ENCODE measurements at places on chromosomes 7 and 10.

DNA sequence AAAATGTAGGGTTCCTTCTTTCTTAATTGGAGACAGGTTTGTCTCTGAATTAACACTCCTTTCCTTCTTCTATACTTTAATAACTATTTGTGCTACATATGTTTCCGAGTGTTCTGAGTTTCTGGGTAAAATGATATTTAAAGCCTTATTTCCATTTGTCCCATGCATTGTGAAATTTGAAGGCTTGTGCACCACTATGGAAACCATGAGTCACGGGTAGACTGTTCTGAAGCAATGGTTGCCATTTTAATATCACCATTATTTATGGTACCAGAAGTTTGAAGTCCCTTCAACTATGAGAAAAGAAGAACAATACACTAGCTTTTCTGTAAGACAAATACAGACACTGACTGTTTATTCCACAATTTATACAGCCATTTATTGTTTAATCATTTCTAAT is 44.7 kb upstream of the ZEB1 start:
- no peak for DNase-seq

DNA sequence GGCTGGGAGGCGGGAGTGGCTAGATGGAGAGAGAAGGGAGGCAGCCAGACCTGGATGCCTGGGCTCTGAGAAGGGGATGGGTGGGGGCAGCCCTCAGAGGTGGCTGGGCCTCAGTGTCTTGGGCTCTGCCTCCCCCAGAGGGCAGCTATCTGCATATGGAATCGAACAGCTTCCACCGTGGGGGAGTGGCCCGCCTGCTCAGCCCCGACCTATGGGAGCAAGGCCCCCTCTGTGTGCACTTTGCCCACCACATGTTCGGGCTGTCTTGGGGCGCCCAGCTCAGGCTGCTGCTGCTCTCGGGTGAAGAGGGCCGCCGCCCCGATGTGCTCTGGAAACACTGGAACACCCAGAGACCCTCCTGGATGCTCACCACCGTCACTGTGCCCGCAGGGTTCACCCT is 3.3 kb downstream of the ZAN start:
- DNase-seq, result no peak

DNA sequence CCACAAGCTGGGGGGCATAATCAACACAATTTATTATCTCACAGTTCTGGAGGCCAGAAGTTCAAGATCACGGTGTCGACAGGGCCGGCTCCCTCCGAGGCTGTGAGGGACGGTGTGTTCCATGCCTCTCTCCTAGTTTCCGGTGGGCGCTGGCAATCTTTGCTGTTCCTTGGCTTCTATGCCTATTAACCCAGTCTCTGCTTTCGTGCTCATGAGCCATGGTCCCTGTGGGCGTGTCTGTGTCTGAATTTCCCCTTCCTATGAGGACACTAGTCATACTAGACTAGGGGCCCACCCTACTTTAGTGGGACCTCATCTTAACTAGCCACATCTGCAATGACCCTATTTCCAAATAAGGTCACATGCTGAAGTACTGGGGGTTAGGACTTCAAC is 29.4 kb downstream of the HIPK2 start:
- no peak for DNase-seq

DNA sequence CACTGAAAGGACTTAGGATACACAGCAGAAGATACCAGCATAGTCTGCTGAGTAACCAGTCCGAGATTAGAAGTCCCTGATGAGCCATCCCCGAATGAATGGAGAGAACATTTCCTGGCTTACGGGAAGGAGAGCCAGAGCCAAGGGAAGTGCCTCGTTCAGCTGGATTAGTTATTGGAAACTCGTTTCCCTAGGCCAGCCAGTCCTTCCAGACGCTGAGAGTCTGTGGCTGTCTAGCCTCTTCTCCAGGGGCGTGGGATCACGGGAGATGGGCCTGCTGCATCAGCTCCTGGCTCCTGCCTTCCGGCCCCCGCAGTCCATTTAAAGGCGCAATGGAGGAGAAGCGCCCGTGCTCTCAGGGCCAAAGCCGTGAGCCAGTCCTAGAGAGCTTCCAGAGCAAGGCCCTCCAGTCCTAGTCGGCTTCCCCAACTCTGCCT is 712.8 kb downstream of the PARD3 start:
- DNase-seq, result no peak

- DNase-seq, result no peak
Measured at GRCh38 chr7:139774376-139774775, 3.4 kb downstream of the HIPK2 start.

- DNase-seq, result no peak
Measured at GRCh38 chr7:55026086-55026790, 7.4 kb downstream of the EGFR start.

DNA sequence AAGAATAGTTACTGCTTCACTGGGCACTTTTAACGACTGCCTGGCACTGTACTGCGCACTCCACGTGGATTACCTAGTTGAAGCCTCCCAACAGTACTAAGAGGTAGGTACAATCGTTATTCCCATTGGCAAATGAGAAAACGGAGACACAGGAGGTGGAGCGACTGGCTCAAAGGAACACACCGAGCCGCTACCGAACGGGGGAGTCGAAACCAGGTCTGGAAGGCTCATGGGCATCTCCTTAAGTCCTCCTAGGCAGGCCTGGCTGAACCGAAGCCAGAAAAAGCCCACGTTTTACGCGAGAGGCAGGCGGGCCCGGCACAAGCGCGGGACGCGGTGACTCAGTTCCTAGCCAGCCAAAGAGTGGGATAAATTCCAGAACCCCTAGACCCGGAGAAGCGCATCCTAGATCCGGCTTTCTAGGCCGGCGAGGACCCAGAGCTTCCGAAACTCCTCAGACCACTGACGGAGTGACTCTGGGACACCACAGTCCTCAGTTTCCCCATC is 472 bp downstream of the PDAP1 start:
- no peak for DNase-seq

- no peak for DNase-seq
Measured at GRCh38 chr7:139854124-139854511, 25.1 kb downstream of the TBXAS1 start.

DNA sequence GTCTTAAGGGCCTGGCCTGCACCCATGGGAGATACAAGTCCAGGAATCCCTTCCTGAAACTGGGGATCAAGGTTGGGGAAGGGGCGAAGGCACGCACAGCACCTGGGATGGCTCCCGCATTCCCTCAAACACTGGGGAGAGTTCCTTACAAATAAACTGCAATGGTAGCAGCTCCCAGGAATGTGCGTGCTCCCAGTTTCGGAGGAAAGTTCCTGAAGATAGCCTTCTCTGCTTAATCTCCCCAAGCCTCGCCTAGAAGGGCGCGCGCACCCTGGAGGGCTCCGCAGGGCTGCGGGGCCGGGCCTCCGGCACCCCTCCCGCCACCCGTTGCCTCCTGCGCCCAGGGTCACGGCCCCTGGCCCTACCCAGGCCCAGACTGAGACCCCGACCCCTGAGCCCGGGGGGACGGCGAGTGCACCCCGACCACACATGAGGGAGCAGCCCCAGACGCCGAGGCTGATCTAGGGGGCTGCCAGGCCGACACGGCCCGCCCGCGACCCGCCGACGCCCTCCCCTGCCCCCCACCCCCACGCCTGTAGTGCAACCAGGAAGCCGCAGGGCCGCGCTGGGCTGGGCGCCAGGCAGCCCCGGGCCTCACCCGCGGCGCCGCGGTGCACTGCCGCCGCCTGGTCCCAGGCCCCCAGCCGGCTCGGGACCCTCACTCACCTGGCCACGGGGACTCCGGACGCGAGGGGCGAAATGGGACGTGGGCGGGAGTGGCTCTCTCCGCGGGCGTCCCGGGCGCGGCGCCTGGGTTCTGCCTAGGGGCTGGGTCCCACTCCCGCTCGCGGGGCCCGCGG is 460 bp downstream of the ANXA11 start:
- no peak for DNase-seq

DNA sequence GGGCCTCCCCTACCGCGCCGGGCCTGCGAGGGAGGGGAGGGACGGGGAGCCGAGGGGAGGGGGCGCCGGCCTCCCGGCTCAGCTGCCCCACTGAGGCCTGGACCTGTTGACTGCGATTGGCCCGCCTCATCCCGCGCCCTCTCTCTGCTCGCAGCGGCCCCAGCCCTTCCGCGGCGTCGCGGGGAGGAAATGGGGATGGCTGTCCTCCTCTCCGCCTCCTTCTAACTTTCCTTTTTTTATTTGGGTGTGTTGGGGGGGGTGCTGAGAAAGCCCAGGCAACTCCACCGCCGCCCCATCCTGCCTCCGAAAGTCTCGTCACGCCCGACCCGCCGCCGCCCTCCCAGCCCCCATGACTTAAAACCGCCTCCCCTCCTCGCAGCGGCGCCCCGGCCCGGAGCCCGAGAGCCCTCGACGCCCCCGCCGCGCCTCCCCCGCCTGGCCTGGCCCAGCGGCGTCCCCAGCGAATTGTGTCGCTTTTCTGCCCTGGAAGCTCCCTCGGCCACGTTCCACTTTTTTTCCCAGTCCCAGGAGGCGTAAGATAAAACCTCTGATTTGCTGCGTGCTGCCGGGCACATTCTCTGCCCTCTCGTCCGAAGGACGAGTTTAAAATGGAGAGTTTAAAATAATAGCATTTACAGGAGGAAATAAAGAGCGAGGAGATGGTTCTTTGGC is 842 bp upstream of the SKIDA1 start:
- DNase-seq, result peak; percentile 31

DNA sequence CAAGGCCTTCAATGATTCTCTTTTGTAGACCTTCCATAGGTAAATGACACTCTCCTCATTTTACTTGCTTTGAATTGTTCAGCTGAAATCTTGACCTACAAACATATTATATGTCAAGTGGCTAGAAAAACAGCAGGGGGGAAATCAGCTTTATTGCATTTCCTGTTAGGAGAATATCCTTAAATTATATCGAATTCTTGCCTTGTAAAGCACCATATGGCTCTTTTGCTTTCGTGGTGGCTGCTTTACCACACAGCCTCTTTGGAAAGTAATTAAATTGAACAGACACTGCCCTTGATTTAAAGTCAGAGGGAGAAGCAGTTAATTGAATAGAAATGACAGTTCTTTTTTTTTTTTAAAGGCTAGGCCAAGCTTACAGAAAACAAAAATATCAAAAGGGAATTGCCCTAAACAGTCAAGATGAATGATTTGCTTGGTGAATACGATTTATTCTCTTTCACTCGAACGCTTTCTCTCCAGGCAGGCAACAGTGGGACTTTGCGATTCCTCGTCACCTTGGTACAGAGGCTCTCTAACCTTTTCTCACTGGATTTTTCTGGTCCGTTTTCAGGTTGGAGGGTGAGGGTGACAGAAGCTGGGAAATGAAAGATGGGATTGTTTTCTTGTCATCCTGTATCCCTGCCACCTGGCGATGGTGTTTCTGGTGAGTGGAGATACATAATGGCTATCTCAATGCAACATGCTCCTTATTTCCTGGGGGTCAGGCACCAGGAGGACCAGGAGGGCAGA is 126.0 kb downstream of the GATA3 start:
- no peak for DNase-seq

GRCh38 chr7:244974-245373 is 45.0 kb upstream of the FOXL3 start:
- DNase-seq, result no peak

GRCh38 chr10:24552346-24553016 is 171.2 kb downstream of the ARHGAP21 start:
- no peak for DNase-seq

DNA sequence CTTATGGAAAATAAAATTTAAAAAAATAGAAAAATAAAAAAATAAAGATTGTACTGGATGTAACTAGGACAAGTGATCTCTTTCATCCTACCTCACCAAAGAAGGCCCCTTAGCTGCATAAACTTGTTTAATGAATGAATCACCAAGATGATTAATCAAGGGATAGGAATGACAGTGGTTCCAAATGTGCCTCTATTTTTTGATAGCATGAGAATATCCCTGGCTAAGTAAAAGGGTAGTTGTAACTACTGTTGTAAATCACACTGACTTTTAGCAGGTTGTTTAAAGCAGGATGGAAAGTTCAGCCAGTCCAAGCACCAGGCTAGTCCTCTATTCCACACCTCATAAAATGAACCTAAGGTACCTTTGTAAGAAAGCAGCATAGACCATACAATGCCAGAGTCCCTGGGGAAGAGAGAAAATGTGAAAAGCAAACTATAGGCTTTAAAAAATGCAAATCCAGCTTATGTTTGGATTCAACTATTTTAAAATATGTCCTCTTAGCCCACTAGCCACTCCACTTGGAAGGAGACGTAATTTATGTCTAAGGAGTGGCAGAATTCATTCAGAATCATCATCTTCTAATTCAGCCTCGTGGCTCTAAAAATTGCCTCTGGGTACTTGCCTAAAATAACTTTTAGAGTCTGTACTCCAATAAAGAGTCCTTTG is 126.8 kb downstream of the SKIDA1 start:
- no peak for DNase-seq

DNA sequence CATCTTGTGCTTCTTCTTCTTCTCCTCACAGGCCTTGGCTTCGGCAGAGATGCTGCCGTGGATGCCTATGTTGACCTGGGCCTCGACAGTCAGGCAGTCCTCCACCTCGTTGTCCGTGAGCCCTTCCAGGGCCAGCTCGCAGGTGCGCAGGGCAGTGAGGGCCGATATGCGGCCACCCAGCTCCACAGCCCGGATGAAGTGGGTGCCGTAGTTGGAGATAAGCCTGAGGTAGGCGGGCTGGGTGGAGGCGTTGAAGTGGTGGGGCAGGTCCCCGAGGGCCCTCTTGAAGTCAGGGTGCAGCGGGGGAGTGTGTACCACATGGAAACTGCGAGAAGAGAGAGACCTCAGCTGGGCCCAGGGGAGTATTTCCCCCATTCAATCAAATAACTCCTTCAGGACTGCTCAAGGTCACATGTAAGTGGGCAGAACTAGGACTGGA is 3.7 kb downstream of the PRF1 start:
- no peak for DNase-seq

- no peak for DNase-seq
Measured at GRCh38 chr7:116315293-116315692, 105.0 kb downstream of the TES start.

GRCh38 chr10:132390170-132390920 is 6.7 kb upstream of the PWWP2B start:
- no peak for DNase-seq

DNA sequence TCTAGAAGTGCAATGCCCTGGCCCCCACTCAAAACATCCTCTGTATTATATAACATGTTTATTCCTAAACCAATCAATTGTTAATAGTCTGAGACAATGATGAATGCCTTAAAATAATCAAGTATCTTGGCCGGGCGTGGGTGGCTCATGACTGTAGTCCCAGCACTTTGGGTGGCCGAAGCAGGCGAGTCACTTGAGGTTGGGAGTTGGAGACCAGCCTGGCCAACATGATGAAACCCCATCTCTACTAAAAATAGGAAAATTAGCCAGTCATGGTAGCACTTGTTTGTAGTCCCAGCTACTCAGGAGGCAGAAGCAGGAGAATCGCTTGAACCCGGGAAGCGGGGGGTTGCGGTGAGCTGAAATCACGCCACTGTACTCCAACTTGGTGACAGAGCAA is 29.4 kb upstream of the CACNA2D1 start:
- DNase-seq, result no peak

DNA sequence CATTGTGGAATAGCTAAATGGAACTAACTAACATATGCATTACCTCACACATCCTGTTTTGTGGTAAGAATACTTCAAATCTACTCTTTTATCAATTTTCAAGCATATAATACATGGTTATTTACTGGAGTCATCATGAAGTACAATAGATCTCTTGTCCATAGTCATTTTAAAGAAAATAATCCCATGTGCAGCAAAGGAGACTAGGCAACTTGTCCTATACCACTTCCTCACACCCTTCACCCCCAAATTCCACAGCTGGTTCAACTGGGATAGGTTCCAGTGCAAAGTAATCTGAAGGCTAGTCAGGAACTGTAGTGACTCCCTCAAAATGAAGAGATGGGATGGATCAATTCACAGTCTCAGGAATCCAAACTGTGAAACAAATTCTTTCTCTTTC is 176.1 kb downstream of the SGMS1 start:
- no peak for DNase-seq

GRCh38 chr10:50607356-50607925 is 16.3 kb downstream of the SGMS1 start:
- no peak for DNase-seq

GRCh38 chr7:90580051-90580450 is 16.1 kb upstream of the CDK14 start:
- no peak for DNase-seq

Data from stimulated activated CD4-positive, alpha-beta T cell treated with anti-CD3 and anti-CD28 coated beads, Interleukin-12 subunit alpha, Interleukin-12 subunit beta, amount 100 ng/mL, for 24 hours (primary cell).